ENCODE measurements at places on chromosomes 3 and 15.

DNA sequence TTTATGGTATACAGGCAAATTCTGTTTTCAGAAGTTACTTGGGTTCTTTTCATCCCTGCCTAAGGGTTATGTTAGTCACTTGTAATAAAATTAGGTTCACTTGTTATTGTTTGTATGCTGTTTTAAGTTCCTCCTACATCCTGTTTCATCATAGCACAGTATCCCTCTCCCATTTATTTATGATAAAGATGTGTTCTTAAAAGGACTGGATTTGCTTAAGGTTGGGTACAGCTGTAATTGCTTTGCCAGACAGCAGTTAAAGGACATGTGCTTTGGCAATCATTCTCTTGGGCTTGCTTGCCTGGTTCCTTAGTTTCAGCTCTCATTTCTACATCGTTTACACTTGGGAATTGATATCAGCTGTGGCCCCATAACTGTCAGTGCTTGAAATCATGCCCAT, 11.7 kb downstream of the ATP2C1 start:
- DNase-seq: no peak

DNA sequence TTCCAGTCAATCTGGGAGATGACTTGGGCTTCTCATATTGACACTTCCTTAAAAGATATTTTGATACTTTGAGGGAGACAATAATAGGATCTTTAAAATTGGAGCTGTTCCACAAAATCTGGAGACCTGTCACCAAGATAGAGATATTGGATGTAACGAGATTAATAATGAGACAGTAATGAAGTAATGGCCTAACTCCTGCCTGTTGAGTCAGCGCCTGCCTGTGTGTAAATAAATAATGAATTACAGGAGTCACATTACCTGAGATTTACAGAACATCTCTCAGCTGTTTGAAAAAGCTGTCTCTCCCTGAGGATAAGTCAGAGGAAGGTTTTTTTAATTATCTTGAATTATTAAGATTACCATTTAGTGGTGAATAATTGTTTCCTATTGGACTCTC, 43.8 kb upstream of the MITF start:
- DNase-seq: no peak

- DNase-seq: no peak
Observed at GRCh38 chr15:34883042-34883441, 86.5 kb downstream of the AQR start.

GRCh38 chr3:134381076-134381475, 6.8 kb upstream of the AMOTL2 start:
- no peak for DNase-seq

GRCh38 chr3:157159037-157159761, 748 bp downstream of the CCNL1 start:
- peak; percentile 80 for DNase-seq

DNA sequence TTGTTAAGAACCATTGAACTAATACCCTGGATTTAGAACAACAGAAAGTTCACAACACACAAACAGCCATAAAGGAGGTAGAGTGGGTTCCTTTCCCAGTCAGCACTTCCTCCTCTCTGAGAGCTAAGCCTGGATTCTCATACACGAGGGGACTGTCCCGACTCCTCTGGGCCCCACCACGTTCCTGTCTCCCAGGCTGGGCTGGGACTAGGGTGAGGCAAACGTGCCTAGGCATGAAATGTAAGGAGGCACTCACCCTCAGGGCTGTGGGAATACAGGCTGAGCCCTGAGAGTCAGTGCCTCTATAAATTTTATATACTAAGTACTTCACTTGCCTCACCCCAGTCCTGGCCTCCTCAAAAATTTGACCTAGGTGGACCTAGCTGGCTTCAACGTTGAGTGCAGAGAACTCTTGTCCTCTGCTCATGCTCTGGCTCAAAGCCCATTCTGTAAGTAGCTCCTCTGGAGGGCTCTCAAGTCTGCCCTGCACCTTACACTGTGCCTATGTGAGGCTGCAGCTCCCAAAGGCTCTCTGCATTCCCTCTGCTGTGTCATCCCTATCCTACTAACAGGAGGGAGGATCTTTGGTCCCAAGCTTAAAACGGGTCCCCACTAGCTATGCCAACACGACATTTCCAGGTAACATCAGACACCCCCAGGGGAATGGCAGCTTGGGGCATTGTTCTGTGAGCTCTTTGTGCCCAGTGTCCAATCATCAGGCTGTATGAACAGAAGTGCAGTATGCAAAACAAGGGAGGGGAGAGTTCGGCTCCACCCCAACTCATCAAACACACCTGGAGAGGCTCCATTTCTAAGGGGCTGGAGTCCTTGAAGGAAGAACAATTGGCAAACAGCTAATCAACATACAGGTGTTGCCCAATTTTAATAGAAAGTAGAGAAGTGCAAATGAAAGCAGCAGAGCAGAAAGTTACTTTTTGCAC, 233.2 kb downstream of the RPLP1 start:
- DNase-seq: peak; percentile 88

DNA sequence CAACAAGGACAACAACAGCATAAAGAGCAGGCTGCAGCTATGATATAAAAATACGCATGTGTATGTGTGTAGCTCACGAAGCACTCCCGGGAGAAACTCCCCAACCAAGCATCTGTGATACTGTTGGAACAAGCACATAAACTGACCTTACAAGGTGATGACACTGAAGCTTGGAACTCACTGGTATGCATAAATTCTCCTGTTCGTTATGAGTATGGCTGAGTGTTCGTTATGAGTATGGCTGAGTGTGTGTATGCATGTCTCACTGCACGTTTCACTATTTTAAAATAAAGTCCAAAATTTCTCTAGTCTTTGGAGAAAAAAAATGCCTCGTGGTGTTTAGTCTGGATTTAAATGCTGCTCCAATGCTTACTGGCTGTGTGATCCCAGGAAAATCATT, 256.8 kb downstream of the RORA start:
- DNase-seq: no peak

DNA sequence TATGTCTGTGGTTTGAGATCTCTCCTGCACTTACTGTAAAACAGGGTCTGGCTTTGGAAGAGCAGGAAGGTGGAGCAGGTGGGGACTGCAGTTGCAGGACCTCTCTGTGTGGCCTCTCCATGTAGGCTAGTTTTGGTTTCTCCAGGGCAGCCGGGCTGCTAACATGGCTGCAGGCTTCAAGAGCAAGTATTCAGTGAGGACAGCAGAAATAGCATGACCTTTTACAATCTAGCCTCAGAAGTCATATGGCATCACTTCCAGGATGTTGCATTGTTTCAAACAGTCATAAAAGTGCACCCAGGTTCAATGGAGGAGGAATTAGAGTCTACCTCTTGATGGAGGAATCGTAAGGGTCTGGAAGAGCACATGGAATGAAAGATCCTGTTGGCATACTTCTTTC, 728.7 kb downstream of the NTRK3 start:
- DNase-seq: no peak

GRCh38 chr3:43361077-43361476, 74.7 kb downstream of the SNRK start:
- no peak for DNase-seq

GRCh38 chr3:36944012-36944640, 728 bp downstream of the TRANK1 start:
- peak; percentile 20 for DNase-seq

DNA sequence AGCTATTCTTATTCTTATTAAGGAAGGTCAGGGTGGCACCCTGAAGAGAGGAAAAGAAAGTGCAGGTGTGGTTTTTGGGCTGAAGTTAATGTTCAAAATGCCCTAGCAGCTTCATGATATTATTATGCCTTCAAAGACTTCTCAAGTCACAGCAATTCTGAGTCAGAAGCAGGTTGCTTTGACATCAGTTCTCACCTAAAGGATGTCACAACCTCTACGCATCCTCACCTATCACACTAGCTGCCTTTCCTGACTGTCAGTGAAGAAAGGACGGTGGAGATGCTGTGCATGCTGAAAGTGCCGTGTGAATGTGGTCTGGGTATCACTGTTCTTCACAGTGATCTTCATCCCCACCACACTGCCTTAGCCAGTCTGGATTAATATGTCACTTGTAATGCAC, 49.6 kb downstream of the NPTN start:
- no peak for DNase-seq

DNA sequence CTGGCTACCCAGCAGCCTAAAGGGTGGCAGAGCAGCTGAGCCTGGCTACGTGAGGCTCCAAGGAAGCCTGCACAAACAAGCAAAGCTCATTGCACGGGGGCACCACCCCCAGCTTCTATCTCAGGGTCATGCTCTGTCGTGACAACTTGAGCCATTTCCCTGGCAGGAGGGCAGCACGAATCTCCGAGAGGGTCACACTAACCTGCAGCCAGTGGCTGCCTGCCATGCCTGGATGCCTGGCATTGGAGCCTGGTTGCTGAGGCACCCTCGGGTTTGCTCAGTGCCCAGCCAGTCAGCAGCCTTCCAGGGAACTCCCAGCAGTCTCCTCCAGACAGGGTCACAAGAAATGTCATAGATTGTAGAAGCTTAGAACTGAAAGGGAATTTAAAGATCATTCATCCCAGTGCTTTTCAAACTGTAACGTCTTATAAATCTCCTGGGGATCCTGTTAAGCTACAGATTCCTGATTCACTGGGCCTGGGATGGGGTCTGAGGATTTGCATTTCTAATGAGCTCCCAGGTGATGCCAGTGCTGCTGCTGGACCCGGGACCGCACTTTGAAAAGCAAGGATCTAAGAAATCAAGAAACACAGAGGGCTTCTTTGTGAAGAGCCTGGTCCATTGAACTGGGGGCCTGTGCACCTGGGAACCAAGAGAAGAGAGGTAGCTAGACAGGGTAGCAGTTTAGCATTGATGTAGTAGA, 48.4 kb downstream of the TMEM266 start:
- no peak for DNase-seq

DNA sequence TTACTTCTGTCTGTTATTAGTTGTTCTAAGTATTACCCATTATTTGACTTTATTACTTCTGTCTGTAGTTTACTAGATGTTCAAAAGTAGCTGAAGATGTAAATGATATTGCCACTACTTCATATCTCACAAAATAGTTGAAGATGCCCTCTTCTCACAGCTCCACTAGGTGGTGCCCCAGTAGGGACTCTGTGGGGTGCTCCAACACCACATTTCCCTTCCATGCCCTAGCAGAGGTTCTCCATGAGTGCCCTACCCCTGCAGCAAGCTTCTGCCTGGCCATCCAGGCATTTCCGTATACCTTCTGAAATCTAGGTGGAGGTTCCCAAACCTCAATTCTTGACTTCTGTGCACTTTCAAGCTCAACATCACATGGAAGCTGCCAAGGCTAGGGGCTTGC, 80.8 kb downstream of the KCNH8 start:
- DNase-seq: no peak

DNA sequence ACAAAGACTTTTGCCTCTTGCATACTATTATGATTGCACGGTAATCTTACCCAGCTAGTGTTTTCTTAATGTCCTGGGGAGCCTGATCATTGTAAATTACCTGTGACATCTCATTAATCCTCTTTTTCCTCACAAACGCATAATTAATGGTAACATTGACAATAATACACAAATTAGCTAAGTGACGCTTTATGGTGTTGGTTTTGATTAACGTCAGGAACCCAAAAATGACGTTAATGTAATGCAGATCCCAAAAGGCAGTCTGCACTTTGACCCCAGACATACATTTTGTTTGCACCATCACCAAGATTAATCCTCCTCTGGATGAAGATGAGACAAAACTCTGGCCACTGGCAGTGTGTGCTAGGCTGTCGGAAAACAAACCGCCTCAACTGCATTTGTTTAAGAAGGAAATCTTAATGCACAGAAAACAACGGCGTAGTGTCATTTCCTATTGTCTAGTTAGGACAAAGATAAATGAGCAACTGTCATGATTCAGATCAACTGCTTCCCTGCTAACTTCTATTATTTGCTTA, 83.9 kb upstream of the CDIN1 start:
- peak; percentile 23 for DNase-seq

DNA sequence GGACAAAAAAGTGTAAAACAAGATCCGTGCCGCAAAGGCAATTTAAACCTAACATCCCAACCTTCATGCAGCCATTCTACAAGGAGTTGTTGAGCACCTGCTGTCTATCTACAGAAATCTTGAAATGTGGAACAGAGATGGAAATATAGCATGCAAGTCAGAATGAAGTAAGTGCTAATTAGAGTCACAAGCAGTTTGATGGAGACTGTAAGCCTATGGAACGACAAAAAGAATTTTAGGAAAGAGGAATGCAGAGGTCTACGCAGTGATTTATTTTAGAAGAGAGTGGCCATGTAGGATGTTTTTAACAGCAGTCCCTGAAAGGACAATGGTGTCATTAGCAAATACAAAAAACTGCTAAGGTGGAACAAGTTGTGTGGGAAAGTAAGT, 851 bp upstream of the DCBLD2 start:
- DNase-seq: no peak

- DNase-seq: no peak
Observed at GRCh38 chr3:66297260-66297873, 76.6 kb downstream of the SLC25A26 start.

GRCh38 chr3:48371651-48372376, at the start of gene FBXW12:
TSS of gene FBXW12 (plus strand) at chr3:48372219. CDS start at chr3:48372768, 549 bp downstream.
- no peak for DNase-seq

DNA sequence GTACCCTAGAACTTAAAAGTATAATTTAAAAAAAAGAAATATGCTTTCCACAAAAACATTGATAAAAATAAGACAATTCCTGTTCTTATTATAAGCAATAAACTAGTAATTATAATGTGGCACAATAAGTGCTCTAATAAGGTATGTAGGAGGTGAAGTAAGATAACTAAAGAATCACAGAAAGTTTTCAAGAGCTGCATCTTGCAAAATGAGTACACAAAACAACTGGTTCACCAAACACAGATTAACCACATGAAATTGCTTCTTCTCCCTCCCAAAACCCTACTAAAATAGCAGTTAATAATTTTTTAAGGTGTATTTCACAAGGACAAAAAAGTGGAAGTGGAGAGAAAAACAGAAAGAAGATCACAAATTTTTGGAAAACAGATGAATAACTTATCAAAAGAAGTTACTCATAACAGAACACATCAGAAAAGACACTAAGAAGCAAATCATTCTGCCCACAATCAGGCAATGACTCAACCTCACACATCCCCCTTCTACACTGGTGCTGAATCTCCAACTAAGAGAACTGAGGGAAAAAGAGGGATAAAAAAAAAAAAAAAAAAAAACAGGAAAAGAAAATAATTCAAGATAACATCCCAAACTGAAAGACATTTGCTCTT, 64.2 kb downstream of the TBC1D5 start:
- no peak for DNase-seq

DNA sequence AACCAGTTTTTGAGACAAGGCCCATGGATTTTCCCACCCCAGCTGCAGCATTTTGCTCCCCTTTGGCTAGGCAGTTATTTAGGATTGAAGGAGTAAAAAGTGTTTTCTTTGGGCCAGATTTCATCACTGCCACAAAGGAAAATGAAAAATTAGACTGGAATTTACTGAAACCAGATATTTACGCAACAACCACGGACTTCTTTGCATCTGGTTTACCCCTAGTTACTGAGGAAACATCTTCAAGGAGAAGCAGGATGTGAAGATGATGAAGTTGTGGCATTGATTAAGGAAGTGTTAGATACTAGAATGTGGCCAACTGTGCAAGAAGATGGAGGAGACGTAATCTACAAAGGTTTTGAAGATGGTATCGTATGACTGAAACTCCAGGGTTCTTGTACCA, 165.2 kb upstream of the MYRIP start:
- DNase-seq: no peak

All from COR-L47 (cell line).